Sigmoid colon (tissue), 7 donors: ENCODE measurements at places on chromosomes 16 and 17. TPM values are rescaled to one million over a fixed set of nuclear protein-coding genes. Genes with fewer than 3 reads are reported as not detected.

GAA gene
- total RNA-seq, result 38.5 TPM

GRCh38 chr17:61586031-61586566 is 4.9 kb downstream of the NACA2 start:
- DNase-seq, result no peak

GRCh38 chr16:79339863-79340262 is 260.7 kb downstream of the MAF start:
- no peak for DNase-seq

GRCh38 chr17:3615160-3615870 is 6.1 kb upstream of the TRPV1 start:
- no peak for DNase-seq

DNA sequence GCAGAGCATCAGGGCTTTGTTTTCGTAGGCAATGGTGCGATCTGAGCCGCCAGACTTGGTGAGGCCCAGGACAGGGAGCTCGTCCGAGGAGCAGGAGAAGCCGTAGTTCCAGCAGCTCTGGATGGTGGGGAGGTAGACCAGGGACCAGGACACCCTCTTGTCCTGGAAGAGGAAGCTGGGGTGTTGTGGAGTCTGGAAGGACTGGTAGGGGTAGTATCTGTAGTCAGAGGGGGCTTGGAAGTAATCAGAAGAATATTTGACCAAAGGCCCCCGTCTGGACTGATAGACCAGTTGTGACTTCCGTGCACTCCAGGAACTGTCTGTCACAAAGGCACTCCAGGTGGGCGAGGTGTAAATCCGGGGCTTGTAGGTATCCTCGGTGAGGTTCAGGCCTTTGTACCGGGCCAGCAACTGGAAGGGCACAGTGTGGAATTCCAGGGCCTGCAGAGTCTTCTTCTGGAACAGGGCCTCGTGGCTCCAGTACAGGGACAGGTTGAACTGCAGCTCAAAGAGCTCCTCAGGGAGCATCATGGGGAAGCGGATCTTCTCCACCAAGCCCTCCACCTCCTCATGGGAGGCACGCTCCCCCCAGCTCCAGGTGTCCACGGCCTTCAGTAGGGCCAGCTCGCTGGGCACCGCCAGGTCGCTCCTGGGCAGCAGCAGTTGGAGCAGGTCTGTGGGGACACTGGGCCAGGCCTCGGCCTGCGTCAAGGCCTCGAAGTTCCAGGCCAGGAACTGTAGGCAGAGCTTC is 7.8 kb downstream of the LGALS3BP start:
- DNase-seq, result no peak
